DMS53 (cell line): ENCODE measurements at places on chromosomes 7 and 10.
A peak's percentile ranks its signal among the peaks of the same experiment; 100 is the strongest.

- no peak for DNase-seq
Measured at GRCh38 chr7:35691366-35691765, 3.6 kb downstream of the HERPUD2 start.

- DNase-seq, result no peak
Measured at GRCh38 chr7:132280335-132280734, 295.9 kb downstream of the PLXNA4 start.

DNA sequence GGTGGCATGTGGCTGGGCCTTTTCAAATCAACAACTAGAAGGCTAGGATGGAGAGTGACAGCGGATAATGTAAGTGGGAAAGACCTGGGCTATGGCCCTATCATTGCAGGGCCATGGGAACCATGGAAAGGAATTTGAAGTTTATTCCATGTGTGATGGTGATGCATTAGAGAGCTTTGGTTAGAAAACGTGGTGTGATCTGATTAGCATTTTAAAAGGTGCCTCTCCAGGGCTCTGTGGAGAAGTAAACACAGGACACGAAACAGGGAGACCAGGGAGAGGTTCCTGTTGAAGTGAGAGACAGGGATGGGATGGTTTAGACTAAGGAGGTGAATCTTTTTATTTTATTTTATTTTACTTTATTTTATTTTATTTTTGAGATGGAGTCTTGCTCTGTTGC is 749.5 kb downstream of the GATA3 start:
- DNase-seq, result no peak

- peak; percentile 43 for DNase-seq
Measured at GRCh38 chr10:52653263-52653909, 119.2 kb downstream of the MBL2 start.

- no peak for DNase-seq
Measured at GRCh38 chr10:118971187-118971586, 58.3 kb upstream of the NANOS1 start.

DNA sequence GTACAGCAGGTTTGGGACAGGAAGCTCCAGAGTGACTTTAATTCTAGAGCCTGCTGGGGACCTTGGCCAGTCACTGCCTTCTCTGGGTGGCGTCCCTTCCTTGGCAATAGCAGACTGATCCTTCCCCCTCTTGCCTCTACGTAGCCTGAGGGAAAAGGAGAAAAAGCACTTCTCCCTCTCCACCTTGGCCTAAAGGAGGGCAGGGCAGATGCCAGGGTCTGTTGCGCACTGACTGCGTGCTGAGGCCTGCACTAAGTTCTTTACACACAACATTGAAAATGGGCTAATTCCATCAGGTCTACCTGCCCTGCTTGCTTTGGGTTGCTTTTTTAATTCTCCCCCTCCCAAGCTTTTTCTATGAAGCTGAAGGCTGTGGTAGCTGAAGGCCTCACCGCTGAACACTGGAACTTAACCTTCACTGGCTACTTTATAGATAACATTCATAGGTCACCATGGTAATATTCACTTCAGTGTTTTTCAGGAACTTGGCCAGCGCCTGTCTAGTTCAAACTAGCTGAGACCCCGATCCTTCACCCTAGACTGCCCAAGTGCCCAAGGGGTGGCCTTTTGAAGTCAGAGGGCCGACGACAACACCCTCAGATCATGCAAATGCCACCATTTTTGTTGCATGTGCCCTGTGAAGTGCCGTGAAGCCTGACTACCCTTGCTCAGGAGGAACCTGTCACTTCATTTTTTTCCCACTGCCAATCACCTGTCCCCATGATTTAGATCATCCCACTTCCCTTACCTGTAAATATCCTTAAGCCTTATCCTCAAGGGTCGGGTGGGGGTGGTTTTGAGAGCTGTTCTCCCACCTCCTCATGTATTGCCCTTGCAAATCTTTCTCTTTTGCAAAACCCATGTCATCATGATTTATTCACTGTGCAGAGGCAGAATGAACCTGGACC is 28.7 kb downstream of the PRF1 start:
- DNase-seq, result no peak

GRCh38 chr7:99011706-99012404 is 132.1 kb downstream of the SMURF1 start:
- no peak for DNase-seq

DNA sequence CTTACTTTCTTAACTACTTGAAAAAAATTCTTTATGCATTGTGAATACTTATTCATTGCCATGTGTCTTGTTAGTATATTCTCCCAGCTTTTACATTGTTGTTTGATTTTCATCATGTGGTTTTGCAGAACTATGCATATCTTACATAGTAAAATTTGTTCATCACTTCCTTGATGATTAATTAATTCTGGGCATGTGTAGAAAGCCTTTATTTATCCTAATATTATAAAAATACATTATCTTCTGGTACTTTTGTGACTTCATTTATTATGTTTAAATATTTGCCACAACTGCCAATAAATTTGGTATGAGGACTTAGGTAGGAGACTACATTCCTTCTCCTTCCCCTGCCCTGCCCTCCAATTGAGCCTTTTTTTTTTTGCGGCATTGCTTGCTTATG is 166.0 kb upstream of the ZNF32 start:
- no peak for DNase-seq

- DNase-seq, result peak; percentile 67
Measured at GRCh38 chr10:109773288-109774120, 149.8 kb downstream of the XPNPEP1 start.

- peak; percentile 26 for DNase-seq
Measured at GRCh38 chr10:21293518-21294356, 231.7 kb downstream of the SKIDA1 start.

- no peak for DNase-seq
Measured at GRCh38 chr7:79036356-79036755, 417.1 kb downstream of the MAGI2 start.

- no peak for DNase-seq
Measured at GRCh38 chr7:26898891-26899290, 34.5 kb upstream of the SKAP2 start.

GRCh38 chr7:123289200-123289599 is 89.4 kb upstream of the SLC13A1 start:
- DNase-seq, result no peak

DNA sequence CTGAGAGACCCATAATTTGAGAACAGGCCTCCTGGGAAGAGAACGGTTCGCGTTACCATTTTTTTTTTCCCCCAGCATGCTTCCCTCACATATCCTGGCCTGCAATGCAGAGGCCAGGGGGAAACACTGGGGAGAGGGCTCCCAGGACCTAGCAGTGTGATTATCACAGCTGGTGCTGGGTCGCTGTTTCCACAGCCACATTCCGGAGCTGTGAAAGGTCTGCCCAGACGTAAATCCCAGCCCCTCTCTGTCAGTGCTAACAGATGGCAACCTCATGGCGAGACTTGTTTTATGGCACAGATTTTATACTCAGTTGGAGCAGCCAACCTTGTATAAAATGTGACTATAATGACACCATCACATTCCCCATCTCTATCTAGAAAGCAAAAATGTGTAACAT is 150.5 kb downstream of the PLXDC2 start:
- DNase-seq, result no peak

- no peak for DNase-seq
Measured at GRCh38 chr10:13722747-13723653, 136.2 kb downstream of the PRPF18 start.

DNA sequence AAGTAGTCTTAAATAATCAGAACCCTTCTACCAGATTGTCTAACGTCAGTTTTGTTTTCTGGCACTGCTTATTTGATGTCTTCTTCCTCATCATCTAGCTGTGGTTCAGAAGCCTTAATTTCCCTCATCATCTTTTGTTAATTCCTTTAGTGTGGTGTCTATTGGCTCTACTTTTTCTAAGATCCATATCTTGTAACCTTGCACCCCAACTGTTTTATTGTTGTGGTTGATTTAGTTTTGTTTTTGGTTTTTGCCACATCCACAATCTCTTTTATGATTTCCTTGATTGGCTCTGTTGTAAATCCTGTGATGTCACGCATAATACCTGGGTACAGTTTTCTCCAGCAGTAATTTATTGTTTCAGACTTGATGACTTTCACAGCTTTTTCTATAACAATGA is 463.5 kb upstream of the TEX47 start:
- no peak for DNase-seq

DNA sequence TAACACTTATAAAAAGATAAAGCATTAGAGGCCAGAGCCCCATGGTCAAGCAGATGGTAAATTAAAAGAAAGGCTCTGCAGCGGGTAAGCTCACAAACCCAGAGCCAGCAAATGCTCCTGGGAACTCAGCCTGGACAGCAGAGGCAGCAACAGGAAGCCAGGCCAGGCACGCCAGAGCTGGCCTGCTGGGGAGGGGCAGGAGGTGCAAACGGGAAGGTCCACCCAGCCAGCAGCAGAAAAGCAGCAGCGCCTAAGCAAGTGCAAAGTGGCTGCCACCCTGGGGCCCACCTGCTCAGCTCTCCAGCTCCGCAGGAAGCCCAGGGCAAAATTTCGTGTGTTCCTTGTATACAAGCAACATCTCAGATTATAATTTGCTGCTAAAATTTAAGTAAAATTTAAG is 82.7 kb upstream of the GPR22 start:
- DNase-seq, result no peak

DNA sequence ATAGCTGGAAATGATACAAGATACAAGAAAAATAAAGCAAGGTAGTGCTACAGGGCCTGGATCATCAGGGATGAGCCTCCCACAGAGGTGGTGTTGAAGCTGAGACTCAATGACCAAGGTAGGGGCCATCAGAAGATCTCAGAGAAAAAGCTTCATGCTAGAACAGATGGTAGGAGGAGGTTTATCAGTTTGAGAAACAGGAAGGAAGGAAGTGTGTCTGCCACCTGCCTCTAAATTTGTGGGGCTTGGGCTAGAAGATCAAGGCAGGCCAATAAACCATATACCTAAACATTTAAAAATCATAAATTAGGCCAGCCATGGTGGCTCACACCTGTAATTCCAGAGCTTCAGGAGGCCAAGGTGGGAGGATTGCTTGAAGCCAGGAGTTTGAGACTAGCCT is 410.8 kb upstream of the PRKCQ start:
- DNase-seq, result no peak

DNA sequence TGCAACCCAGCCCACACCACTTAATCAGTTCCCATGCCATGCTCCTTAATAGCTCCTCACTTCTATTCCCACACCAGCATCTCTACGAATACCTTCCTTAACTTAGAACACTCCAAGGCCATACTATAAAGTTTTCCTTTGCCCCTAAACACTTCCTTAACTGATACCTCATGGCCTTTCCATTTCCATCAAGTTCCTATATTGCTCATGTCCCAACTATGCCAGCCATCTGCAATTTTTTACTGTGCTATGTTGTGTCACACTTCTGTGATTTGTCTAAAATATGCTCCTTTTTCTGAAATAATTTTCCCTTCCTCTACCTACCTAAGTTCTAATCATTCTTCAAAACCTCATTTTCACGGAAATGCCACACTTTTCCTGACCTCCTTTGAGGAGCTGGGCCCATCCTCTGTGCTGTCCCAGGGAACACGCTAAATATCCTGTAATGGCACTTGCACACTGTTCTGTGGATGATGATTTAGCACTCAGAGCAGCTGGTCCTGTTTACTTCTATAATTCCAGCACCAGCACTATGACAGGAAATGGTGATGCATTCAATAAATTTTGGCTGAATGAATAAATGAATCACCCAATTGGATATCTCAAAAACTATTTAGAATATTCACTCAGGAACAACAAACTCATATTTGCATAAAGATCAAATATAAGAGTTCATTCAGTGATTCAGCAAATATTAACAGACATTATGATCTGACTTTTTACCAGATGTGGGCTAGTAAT is 266.5 kb upstream of the HGF start:
- DNase-seq, result peak; percentile 10

GRCh38 chr7:135817583-135817982 is 69.0 kb upstream of the FAM180A start:
- no peak for DNase-seq

DNA sequence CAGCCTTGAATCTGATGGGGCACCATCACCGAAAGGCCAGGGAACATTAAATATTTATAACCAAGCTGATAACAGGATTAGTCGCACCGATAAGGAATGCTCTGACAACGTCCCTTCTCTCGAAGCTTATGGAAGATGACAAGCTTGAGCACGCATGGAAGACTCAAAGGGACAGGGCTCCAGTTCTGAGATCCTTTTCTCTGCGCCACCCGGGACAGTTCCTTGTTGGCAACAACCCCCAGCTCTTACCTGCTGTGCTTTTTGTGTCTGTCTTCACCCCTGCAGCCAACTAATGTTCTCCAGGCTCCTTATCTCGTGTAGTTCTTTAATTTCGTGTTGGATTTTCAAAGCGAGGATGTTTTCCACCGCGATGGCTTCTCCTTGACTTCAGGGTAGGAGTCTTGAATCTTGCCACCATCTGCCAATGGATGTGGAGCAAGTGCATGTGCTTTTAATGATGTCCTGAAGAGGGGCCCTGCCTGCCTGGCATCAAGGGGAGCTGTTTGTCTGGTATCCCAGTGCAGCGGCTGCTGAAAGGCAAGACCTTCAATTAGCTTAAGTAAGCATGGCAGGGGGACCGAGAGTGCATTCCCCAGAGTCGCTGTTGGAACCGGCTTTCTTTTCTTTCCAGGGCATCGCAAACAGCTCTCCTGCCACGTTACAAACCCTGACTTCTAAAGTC is 354 bp upstream of the FERD3L start:
- peak; percentile 81 for DNase-seq

- no peak for DNase-seq
Measured at GRCh38 chr10:102647443-102648268, 3.4 kb downstream of the TRIM8 start.

- DNase-seq, result no peak
Measured at GRCh38 chr7:28591725-28592349, 179.5 kb downstream of the CREB5 start.

DNA sequence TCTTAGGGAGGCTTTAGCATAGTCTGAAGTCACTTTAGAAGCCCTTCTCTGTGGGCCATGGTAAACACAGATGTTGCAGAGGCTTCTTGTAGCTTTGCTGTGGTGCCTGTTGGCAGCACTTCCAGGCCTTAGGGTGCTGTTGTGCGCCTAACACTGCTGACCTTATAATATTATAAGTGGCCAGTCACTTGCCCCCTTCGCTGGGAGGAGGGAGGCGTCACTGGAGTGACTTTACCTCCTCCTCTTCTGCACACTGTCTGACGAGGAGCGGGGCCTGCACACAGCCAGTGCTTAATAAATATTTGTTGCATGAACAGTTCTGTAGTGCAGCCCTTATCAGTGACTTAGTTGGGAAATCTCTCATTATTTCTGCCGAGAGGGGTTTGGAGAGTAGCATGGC is 63.3 kb downstream of the WDR37 start:
- DNase-seq, result no peak

GRCh38 chr10:110075686-110076085 is 67.9 kb downstream of the ADD3 start:
- no peak for DNase-seq

DNA sequence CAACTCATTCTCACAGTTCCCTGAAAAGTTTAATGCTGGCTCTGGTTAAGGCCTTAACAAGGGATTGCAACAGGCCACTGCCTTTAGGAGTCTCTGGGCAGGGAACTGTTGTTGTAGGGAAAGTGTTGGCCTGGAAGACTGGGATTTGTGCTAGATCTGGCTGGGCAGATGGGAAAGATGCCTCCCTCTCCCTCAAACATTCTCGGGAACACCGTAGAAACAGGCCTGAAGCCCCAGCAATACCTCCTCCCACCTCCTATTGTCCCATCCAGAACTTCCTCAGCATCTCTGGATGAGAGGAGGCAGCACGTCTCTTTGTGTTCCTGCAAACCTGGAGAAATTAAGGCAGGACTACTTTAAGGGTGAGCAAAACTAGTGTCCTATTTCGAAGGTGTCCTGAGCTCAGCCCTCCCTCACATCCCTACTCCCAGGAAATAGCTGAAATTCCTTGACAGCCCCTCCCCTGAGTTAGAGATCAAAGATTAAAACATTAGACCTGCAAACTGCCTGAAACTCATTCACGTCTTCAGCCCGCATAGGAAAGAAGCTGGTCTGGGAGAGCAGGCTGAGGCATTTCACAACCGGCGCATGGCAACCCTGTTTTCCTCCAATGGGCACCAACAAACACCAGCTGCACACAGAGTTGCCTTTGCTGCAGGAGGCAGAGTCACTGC is 10.9 kb upstream of the MAP3K8 start:
- peak; percentile 85 for DNase-seq
